Right lung (tissue), 10 donors: ENCODE measurements at places on chromosomes 2 and 18. TPM values are rescaled to one million over a fixed set of nuclear protein-coding genes. Genes with fewer than 3 reads are reported as not detected.

EPG5 gene
- polyA plus RNA-seq = 33.6 TPM

EMX1 gene
- polyA plus RNA-seq = 0.06 TPM

PPP1R1C gene
- polyA plus RNA-seq = 2.7 TPM

GPBAR1 gene
- 1.4 TPM for polyA plus RNA-seq

TMEM247 gene
- polyA plus RNA-seq = not detected

GNLY gene
- polyA plus RNA-seq = 2.7 TPM

RNF125 gene
- polyA plus RNA-seq = 8.0 TPM

ANKRD62 gene
- polyA plus RNA-seq = not detected

TEX44 gene
- polyA plus RNA-seq = not detected

ALLC gene
- polyA plus RNA-seq = not detected

KIAA1328 gene
- polyA plus RNA-seq = 26.4 TPM

DNAJC5G gene
- polyA plus RNA-seq = 0.53 TPM

DNA sequence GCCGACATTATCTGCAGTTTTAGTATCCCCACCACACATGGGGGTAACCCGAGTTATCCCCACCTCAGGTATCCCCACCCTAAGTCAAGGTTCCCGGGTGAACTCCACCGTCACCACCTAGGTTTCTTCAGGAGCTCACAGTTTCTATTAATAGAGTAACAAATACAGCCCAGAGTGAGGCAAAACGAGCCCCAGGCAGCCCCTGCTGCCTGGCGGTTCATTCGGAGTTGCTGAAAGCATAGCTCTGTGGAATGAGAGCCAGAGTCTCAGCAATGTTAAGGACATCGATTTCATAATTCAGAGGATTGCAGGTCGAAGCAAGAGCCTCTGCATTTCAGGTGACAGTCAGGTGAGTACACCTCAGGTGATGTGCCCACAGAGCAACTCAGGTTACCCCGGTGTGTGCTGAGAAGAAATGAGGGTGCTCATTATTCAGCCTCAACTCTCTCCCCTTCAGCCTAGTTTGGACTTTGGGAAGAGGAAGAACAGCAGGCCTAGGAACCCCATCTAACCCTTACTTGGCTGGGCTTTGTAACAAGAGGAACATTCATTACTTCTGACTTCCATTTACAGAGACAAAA is 10.7 kb downstream of the SATB2 start:
- DNase-seq = no peak

DNA sequence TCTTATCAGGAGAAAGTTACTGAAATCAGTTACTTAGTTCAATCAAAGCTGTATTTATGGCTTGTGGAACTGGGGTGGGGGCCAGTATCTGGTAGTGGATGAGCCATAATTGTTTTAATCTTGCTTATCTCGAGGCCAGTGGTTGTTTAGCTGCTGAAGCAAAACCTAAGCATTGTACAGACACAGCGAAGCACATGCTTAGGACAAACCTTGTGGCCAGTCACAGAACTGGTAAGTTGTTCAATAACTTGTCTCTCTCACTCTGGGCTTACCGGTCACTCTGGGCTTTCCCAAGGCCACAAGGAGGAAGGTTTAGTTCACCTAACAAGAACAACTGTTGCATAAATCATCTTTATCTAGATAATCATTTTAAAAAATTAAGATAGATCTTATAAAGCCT is 296.6 kb upstream of the NETO1 start:
- no peak for DNase-seq

DNA sequence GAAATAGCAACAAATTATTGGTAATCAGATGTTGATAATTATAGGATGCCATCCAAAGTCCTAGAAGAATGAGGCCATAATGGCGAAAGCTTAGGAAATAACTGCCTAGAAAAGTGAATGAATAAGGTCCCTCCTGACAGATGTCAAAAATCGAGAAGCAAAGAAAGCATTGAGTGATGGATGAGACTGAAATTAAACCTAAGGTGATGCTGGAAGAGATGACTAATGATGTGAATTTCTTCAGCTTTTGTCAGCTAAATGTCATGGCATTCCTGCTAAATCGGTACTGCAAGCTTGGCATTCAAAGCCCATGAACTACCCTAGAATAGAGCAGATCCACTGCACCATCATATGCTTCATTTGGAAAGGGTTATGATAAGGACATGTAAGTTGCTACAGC is 74.8 kb upstream of the RGPD4 start:
- no peak for DNase-seq

DNA sequence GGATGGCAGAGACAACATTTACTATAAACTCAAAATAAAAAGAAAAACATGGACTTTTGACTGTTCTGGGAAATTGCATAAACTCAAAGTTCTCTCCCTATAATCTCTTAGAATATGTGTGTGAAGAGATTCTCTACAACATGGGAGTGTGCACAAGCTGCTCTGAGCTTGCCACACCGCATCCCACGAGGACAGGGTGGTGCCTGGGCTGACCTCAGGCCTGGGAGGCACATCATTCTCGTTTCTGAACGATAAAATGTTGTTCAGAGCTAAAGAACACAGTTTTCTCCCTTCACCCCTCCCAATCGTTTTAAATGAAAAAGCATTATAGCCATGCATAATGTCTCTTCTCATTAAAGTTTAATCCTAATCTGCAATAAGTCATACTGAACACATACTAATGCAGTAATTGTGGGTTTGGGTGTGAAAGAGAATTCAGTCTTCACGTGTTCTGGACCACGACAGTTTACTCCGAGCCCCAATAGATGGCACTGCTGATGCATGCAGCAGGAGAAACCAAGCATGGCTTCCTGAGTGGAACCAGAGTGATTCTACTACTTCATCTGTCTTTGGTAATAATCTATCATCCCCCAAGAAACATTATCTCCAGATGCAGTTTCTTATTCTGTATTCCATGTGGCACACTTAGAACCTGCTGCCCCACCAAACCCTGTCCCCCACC is 46.9 kb upstream of the LAMA1 start:
- peak; percentile 16 for DNase-seq

DNA sequence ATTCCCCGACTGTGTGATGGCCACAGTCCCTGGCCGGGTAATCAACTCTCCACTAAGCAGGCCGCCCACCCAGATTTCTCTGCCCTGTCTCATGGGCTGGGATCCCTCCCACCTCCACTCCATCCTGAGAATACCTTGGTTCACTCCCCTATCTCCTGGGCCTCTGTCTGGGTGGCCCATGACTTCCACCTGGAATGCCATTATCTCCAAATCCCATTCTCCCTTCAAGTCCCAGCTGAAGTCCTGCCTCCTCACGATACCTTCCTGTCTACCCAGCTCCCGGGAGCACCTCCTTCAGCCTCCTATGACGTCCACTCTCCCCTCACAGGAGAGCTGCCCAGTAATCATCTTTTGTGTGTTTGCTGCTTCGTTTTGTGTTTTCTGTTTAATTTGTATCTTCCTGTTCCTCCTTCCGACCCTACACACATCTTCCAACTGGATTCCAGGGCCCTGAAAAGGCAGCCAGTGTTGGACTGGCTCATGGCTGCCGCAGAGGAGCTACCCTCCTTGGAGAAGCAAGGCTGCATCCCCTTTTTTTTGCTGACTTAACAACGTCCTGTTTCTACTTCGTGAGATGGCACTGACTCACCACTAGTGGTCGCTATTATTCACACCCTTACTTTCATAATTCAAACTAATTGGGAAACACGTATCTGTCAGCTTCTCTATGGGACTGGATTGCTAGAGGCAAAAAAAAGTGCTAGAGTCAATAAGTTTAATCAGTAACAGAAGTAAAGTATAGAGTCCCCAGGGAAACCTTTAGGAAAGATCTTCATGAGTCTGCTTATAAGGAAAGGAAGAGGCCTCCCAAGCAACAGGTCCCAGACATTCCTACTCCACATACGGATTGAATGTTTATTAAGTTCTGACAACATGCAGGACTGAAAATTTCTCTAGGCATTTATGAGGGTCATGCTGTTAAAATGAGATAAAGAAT is 171.9 kb upstream of the GATA6 start:
- DNase-seq = peak; percentile 51

GRCh38 chr2:197348721-197349360 is 38.3 kb upstream of the ANKRD44 start:
- no peak for DNase-seq

DNA sequence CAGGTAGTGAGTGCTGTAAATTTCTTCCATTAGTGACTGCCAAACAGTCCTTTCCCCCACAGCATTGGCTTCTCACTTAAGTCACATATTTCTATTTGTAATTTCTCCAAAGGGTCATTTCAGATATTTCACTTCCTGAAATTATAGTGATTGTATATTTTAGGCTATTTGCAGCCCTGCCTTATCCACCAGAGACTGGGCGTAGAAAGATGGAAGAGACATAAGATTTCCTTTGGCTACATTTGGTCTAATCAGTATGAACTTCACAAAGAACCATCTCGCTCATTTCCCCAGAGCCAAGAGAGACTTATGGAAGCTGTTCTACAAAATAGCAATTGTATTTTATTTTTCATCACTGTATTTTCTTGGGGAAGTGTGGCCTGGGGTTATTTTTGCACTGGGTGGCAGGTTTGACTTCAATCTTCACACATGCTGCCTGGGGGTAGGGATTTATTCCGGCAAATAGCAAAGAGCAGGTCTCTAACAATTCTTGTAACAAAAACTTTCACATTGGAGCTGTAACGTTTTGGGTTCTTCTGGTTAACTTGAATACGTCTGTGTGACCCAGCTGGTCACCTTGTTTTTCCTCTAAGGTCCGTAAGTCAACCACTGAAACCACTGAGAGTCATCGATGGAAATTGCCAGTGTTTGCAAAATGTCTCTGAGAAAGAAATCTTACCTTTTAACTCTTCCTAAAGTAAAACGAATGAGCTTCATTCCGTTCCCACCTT is 170.6 kb upstream of the SERPINE2 start:
- DNase-seq = no peak

- DNase-seq = no peak
These were observed 105.0 kb downstream of the LTBP1 start for GRCh38 chr2:33051586-33052360.

GRCh38 chr2:60567919-60568768 is 14.7 kb upstream of the BCL11A start:
- no peak for DNase-seq

GRCh38 chr2:54947646-54948045 is 102.6 kb downstream of the RTN4 start:
- DNase-seq = no peak

DNA sequence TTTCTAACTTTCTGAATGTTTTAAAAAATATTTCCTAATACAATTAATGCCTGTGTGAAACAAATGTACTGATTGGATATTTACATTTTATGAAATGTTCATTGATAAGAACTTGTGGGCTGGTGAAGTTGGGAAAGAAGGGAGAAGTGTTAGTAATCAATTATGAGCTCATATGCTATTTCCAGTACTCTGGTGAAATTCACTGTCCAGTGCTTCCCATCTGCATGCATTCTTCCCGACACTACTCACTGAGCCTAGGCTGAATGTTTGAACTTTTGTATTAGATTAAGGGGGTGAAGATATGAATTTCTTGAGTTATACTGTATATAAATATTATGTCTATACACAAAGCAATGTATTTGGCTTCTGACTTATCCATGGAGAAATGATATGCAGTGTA is 36.0 kb downstream of the SKA1 start:
- DNase-seq = no peak

GRCh38 chr2:217186668-217187159 is 326.9 kb upstream of the TNP1 start:
- DNase-seq = no peak

- DNase-seq = no peak
These were observed 106.7 kb upstream of the CTDP1 start for GRCh38 chr18:79572848-79573451.

GRCh38 chr18:25147877-25148488 is 204.0 kb downstream of the ZNF521 start:
- DNase-seq = no peak

DNA sequence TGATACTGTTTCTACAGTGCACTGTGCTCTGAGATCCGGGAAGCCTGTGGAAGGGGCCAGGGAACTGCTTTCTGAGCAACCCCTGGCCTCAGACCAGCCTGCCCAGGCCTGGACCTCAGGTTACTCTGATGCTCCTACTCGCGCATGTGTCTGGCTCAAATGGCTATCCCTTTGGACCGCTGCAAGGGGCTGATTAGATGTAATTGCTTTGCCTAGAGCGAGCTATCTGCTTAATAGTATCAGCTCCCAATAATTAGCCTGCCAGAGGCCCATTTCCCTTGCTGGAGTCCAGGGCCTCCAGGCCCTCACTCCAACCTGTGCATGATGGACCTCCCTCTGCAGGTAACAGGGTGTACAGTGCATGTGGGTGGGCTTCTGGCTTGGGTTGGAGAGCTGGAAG is 7.2 kb upstream of the KCNK3 start:
- no peak for DNase-seq

DNA sequence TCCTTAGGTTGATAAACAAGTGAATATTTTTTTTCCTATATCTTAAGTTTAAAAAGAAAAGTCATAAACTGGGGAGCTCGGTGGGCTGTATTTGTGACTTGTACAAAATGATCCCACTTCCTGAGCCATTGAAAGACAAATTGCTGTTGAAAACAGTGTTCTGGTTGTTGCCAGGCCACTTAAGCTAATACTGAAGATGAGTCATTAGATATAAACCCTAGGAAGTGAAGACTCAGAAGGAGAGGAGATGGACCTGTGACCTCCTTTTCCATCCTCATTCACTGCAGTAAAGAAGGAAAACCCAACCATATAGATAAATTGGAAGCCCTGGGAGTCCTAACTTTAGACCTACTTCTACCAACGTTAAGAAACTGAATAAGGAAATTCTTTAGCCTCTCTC is 46.2 kb upstream of the SERPINE2 start:
- DNase-seq = no peak

DNA sequence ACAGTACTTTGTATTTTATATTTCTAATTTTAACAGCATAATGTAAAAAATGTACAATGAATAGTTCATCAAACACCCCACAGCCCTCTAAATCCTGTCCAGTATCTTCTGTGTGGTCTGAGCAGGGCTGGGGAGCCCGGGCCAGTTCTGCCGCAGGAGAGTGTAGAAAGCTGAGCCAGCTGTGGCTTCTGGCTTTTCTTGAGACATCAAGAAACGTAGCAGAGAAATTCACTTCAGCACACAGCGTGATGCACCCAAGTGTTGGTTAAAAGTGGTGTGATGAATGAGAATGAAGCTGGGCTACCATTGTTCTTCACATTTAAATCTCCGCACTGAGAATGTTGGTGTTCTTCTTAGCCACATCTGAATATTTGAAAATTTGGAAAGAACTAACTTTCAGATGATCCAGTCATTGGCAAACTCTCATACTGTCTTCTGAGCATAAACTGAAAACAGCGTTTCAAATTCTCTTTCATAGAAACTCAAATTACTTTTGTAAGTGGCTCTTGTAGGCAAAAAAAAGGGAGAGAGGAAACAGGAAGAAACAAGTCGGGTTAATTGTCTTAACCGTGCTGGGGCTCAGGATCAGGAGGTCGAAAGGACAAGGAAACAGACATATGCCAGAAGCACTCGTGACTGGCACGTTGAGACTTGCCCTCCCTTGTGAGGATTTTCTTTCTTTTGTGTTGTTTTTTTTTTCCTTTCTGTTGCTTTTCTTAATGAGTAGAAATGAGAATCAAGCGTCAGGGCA is 23.4 kb upstream of the TMEM87B start:
- no peak for DNase-seq
